Hematopoietic multipotent progenitor cell treated with erythropoietin and hydrocortisone succinate and interleukin-3 and kit ligand, for 17 days (in vitro differentiated cells): ENCODE measurements at places on chromosomes 2 and 18.

DNA sequence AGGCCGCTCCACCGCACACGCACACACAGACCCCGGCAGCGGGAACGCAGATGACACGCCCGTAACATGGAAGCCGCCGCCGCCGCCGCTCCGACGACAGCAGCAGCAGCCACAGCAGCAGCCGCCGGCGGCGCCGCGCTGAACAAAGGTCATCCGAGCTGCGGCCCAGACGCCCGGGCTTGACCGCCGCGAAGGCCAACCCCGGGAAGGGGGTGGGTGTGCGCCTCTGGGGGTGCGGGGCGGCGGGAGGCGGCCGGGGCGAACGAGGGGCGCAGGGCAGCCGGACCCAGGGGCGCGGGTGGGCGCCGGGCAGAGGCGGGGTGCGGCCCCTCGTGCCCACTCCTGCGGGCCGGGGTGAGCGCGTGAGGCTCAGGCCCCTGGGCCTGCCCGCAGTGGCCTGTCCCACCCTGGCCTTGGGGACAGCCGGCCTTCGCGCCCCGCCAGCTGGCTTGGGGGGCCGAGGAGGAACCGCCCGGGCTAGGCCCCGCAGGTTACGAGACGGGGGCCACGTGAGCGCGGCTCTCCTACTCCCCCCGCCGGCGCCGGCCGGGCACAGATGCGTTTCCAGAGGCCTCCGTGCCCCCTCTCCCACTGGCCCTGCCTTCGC, 1.0 kb upstream of the ZNF532 start:
- no peak for DNase-seq

GRCh38 chr2:45432406-45432805, 178.7 kb downstream of the SRBD1 start:
- DNase-seq, result no peak

GRCh38 chr2:9430316-9431293, 7.2 kb downstream of the CPSF3 start:
- DNase-seq, result no peak

DNA sequence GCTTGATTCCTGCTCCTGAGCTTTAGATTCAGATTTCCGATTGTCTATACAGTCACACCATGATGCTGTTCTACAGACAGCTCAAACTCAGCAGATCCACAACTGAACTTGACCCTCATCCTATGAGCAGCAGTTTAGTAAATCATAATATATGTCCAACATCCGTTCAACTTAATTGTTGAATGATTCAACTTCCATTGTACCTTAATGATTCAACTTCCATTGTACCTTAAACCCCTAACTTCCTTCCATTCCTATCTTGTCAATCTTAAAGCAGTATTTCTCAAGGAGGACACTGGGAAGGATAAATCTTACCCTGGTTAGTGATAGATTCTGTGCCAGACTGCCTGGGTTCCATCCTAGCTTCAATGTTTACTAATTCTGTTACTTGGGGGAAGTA, 60.1 kb downstream of the PIGN start:
- DNase-seq, result no peak

GRCh38 chr2:9965119-9965822, 13.8 kb downstream of the GRHL1 start:
- no peak for DNase-seq
